Hepatocyte (in vitro differentiated cells): ENCODE measurements at places on chromosomes 7 and 10. TPM values are rescaled to one million over a fixed set of nuclear protein-coding genes. Genes with fewer than 3 reads are reported as not detected.
A peak's percentile ranks its signal among the peaks of the same experiment; 100 is the strongest.

CFTR gene
- 72.9 and 87.0 TPM in 2 replicates for total RNA-seq

DNA sequence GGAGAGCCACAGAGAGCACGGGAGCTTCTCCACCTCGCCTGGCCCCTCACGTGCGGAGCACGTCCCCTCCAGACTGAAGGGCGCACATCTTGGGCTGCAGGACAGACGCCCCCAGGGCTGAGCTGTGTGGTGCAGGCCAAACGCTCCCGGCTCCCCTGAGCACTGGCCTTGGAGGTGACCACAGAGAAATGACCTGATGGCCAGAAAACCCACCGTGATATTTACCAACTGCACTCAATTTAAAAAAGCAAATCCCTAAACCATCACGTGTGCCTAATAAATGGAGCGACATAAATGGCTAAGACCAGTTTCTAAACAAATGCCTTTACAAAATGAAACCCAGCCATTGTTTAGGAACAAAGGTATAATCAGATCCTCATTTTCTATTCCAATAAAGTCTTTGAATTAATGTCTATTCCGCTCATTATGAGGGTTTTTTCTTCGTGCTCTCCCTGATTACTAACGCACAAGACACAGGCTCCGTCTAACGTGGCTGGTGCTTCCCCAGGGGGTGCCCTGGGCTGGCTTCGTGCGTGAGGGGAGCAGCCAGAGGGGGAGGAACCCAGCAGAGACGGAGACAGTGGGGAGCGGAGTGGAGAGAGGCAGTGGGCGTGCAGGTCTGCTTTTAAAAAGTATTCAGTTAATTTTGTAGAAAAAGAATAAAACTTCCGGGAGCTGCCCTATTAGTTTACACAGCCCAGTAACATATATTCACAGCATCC is 190.3 kb downstream of the DNAJB6 start:
- no peak for DNase-seq

- no peak for DNase-seq
These were observed 365.0 kb downstream of the KIF20B start for GRCh38 chr10:90066435-90066834.

- no peak for DNase-seq
These were observed 32.8 kb upstream of the CFAP46 start for GRCh38 chr10:132974886-132975830.

SYT15B gene
- total RNA-seq = not detected in 2 replicates

- no peak for DNase-seq
These were observed 884.9 kb upstream of the ZNF722 start for GRCh38 chr7:63113713-63114285.

- peak; percentile 78 for DNase-seq
These were observed 115.9 kb upstream of the CACUL1 start for GRCh38 chr10:118870467-118871243.

TFEC gene
- 34.8 and 37.0 TPM in 2 replicates for total RNA-seq

GRCh38 chr10:58968389-58968755 is 208.1 kb upstream of the PHYHIPL start:
- DNase-seq = no peak

SCIN gene
- 3.7 and 6.7 TPM in 2 replicates for total RNA-seq

DNA sequence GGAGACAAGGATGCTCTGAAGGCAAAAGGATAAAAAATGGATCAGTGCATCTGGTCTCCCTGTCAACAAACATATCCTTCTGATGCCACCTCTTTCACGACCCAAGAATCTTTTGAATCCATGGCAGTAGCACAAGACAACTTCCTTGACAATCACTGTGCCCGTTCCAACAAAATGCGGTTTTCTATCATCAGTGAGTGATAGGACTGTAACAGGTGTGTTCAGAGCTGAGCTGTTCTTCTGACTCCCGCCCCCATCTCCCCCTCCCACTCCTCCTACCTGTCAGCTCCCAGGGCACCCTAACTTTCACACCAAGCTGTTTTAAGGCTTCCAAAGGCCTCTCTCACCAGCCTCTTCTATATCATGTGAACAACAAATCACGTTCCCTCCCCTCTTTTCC is 74.8 kb downstream of the PARD3 start:
- DNase-seq = no peak

MRPL32 gene
- 67.4 and 70.0 TPM in 2 replicates for total RNA-seq

KNDC1 gene
- total RNA-seq = 3.8 and 13.4 TPM in 2 replicates

CPXM2 gene
- total RNA-seq = 4.9 and 5.3 TPM in 2 replicates

TAF3 gene
- total RNA-seq = 3.3 and 4.1 TPM in 2 replicates

NEUROG3 gene
- not detected in 2 replicates for total RNA-seq
